ENCODE measurements at places on chromosomes 6 and 20. TPM values are rescaled to one million over a fixed set of nuclear protein-coding genes. Genes with fewer than 3 reads are reported as not detected.

HSPA1B gene
- 0.20 TPM for polyA plus RNA-seq

SASH1 gene
- 4.3 TPM for polyA plus RNA-seq

THEMIS gene
- not detected for polyA plus RNA-seq

ME1 gene
- polyA plus RNA-seq: 90.1 TPM

SYCP2 gene
- polyA plus RNA-seq: 5.9 TPM

TFAP2D gene
- polyA plus RNA-seq: not detected

STMND1 gene
- polyA plus RNA-seq: 0.79 TPM

BAK1 gene
- polyA plus RNA-seq: 2.8 TPM

PDE7B gene
- 2.3 TPM for polyA plus RNA-seq

HAO1 gene
- not detected for polyA plus RNA-seq

ELOVL4 gene
- polyA plus RNA-seq: 101 TPM

RSPO3 gene
- 69.2 TPM for polyA plus RNA-seq

Data from Purkinje cell (primary cell).